Cerebellar cortex (tissue), 1 donor: ENCODE measurements at places on chromosomes 1 and 21.

GRCh38 chr21:46253610-46254124 lies 25.1 kb upstream of the LSS start:
- no peak for DNase-seq

DNA sequence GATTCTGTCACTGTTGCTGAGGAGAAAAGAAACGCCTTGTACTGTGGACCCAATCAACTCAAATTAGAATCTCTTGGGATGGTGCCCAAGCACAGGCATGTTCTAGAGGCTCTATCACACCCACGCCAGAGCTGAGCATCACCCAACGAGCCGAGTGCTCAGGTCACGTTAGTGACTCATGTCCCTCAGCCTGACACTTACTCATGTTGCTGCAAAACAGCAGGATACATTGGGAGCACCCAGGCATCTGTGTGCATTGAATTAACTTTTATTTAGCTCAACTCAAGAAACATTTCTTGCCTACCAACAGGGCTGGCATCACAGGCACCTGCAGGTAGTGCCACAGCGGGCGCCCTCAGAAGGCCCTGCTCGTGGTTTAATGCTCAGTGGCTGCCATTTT lies 149.8 kb downstream of the ETS2 start:
- no peak for DNase-seq

DNA sequence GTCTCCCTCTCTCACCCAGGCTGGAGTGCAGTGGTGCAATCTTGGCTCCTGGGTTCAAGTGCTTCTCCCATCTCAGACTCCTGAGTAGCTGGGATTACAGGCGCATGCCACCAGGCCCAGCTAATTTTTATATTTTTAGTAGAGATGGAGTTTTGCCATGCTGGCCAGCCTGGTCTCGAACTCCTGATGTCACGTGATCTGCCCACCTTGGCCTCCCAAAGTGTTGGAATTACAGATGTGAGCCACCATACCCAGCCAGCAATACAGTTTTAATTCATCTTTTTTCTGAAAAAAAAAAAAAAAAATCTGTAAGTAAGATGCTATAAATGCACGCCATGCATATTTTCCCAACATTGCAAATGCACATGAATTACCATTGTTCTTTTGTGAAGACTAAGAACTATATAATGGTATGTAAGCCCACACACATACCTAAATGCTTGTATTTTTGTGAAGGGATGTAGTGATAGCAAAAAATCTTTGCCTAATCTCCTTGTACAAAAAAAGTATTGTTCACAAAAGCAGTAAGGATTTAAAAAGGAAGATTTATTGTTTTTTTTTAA lies 8.0 kb downstream of the LAMC2 start:
- DNase-seq, result no peak

DNA sequence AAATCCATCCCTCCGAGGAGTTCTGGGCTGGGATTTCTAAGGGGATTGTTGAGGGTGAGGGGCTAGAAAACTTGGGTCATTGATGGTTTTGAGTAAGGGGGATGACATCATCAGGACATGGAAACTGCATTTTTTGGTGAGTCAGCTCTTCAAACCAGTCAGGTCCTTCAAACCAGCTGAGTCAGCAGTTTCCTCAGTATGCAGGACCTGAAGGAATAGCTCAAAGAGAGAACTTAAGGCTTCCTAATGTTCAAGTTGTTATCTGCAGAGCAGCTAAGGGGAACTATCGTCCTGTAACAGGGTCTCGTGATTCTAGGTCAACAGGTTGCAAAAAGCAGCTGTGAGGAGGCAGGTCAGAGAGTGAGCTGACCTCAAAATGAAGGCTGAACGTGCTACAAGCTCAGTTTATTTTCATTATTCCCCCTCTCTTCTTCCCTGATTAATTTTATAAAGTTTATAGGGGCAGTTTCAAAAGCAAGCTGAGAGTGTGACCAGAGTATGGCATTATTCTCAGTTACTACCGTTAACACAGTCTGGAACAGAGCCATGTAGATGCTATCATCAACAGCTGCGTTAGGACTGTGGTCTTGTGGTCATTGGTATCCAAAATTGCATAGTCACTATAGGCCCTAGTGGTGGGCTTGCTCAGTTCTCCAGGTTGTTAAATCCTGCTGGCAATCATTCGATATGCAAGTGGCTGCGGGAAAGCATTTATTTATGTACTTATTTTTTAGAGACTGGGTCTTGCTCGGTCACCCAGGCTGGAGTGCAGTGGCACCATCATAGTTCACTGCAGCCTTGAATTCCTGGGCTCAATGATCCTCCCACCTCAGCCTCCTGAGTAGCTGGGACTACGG lies 10.7 kb upstream of the SDC3 start:
- no peak for DNase-seq

DNA sequence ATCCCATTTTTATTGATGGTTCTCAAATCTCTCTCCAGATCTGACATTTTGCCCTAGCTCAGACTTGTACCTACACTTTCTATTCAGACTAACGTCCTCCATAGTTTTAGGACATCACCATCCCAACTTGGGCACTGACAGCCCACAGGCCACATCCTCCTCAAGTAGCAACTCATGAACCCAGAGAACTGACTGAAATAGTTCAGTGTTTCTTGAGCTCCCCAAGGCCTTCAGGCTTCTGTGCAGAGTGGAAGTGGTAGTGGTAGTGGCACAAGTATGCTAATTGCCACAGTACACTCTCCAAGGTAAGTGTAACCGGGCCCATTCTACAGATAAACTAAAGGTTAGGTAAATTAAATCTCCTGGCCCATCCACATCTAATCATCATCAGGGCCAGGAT lies 112.6 kb downstream of the SLC45A1 start:
- DNase-seq, result no peak

- no peak for DNase-seq
These were observed 50.3 kb upstream of the MAGI3 start for GRCh38 chr1:113340038-113340437.

- DNase-seq, result peak; percentile 48
These were observed 24.6 kb upstream of the OVAAL start for GRCh38 chr1:180534214-180534613.

DNA sequence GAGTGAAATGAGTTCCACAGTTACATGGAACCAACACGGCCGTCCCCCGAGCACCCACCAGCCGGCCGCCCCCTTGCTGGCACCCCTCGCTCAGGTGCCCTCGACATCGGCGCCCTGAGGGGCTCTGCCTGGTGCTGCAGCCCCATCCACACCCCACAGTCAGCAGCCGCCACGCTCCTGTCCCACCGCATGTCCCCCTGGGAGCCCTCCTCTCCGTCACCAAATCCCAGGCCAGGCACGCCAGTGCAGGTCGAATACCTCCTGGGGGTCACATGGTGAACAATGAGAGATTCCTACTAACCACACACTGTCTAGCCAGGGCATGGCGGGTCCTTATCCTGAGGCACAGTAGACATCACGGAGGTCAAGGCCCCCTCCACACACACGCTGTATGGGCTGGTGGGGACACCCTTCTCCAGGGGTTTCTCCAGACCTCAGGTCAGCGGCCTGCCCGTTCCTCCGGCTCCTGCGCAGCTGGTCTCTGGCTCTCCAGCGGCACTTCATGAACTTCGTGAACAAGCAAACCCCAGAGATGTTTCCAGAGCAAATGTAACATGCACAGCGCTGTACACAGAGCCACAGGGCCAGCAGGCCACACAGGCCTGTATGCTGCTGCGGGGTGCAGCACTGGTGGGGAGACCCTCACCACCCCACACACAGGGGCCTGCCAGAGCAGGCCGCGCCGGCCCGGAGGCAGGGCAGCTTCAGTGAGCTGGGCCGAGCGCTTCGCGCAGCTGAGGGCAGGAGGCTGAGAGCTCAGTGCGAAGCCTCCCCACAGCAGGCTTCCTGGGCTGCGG lies 21.8 kb downstream of the POFUT2 start:
- DNase-seq, result no peak

GRCh38 chr1:162568802-162569201 lies 7.3 kb downstream of the UAP1 start:
- no peak for DNase-seq

DNA sequence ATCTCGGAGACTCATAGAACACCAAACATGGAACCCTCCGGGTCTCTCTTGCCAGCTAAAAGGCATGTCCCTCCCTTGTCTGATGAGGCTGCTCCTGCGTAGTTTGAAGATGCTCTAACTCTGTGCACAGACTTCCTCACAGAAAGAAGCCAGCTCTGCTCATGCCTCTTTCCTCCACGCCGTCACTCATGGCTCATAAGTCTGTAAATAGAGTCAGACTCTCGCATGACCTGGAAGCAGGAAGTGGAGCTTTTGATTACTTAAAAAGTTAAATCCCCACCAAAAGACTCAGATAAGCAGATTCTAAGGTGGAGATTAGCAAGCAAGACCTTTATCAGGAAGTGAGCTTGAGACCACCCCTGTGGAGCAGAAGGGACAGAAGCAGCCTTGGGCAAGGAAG lies 171.6 kb downstream of the TRIM33 start:
- DNase-seq, result no peak

- DNase-seq, result no peak
These were observed 3.8 kb downstream of the TTC34 start for GRCh38 chr1:2797741-2798016.

GRCh38 chr1:202086579-202087350 lies 36.0 kb upstream of the GPR37L1 start:
- no peak for DNase-seq

- DNase-seq, result peak; percentile 82
These were observed 105.0 kb upstream of the SAMD11 start for GRCh38 chr1:818618-819291.

DNA sequence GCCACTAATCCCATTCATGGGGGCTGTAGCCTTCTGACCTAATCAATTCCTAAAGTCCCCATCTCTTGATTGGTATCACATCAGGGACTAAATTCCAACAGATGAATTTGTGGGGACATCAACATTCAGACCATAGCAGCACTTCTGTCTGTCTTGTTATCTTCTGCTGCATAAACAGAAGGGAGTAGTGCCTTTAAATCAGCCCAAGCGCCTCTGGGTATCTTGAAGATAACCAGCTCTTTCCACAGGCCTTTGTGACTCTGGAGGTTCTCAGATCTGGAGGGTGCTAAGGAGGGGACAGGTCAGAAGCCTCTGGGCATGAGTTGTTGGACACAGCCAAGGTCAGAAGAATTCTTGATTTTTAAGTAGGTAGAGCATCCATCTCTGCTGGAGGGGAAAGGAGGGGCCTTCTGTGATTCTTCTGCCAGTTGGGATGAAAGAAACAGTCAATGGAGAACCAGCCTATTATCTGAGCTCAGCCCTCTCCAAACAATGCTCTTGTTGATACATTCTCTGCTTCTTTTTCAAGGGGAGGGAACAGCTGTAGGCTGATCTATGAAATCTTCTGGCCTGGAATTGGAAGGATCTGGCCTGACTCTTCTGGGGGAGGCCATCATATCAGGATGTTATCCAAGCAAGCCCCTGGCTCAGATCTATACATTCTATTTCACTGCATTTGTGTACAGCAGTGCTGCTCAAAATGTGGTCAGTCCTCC lies 31.3 kb upstream of the LRIG2 start:
- DNase-seq, result no peak

GRCh38 chr1:41353744-41354143 lies 7.5 kb upstream of the FOXO6 start:
- DNase-seq, result no peak

DNA sequence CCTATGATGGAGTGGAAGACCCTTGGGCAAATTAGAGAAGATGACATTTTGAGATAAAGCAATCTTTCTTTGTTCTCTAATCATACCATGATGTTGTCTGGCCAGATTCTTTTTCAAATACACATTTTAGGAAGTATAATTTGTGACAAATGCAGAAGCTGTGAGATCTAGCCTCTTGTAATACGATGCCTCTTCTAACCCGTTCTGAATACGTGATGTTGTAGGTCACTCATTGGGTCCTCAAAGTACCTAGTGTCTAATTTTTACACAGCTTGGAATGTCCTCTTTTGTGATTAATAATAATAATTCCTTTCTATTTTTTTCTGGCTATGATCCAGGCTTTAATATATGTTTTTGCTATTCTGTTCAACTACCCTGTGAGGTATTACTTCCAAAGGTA lies 502.7 kb downstream of the NUF2 start:
- DNase-seq, result no peak

GRCh38 chr1:108686614-108687313 lies 5.3 kb upstream of the PRPF38B start:
- peak; percentile 76 for DNase-seq

- DNase-seq, result no peak
These were observed 15.8 kb upstream of the TNFRSF8 start for GRCh38 chr1:12047120-12047876.

DNA sequence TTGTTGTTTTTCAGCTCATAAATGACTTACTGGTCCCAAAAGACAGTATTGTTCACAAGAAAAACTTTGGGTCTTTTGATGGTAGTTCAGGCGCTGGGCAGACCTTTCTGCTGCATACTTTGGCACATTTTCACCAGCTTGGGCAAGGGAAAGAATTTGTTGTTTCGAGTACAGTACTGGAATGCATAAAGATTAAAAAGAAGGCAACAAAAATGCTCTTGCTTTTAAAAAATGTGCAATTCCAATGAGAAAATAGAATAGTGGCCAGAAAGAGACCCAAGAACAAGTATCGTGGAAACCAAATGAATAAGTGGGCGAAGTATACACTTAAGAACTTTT lies 56.0 kb downstream of the CLIC6 start:
- DNase-seq, result no peak

- DNase-seq, result peak; percentile 84
These were observed 26.5 kb downstream of the KIAA1614 start for GRCh38 chr1:180939073-180939710.

DNA sequence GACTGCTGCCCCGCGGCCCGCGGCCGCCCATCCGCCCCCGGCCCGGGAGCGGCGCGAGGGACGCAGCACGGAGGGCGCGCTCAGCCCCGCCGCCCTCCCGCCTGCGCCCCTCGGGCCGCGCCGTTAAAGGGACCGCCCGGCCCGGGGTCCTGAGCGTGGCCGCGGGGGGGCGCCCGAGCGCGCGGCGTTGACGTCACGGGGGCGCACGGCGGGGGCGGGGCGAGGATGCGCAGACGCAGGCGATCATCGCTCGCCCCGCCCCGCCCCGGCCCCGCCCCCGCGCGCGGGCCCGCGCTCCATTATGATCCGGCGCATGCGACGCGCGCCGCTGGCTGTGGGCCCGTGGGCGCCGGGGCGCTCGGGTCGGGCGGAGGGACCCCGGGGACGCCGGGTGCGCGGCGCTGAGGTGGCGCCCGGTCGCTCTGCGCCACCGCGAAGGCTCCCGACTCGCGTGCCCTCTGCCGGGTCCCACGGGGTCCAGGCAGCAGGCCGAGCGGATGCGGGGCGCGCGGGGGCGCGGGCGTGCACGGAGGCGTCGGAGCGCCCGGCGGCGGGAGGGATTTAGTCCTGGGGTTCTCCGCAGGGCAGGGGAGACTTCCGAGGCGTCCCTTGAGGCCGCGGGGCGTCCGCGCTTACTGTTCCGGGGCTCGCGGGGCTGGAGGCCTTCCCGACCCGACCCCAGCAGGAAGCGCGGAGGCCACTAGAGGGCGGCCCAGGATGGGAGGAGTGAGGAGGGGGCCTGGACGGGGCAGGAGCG lies at the start of gene DVL1:
TSS of gene DVL1 (minus strand) at position 163 of the 757 bp plus-strand sequence. CDS start 353 bp downstream, outside the sequence.
- peak; percentile 42 for DNase-seq

GRCh38 chr1:149879556-149879955 lies 19.8 kb upstream of the BOLA1 start:
- DNase-seq, result no peak

- DNase-seq, result no peak
These were observed 61.1 kb downstream of the HNRNPR start for GRCh38 chr1:23282957-23283356.
